Epithelial cell of prostate (primary cell): ENCODE measurements at places on chromosomes 7 and 10.

DNA sequence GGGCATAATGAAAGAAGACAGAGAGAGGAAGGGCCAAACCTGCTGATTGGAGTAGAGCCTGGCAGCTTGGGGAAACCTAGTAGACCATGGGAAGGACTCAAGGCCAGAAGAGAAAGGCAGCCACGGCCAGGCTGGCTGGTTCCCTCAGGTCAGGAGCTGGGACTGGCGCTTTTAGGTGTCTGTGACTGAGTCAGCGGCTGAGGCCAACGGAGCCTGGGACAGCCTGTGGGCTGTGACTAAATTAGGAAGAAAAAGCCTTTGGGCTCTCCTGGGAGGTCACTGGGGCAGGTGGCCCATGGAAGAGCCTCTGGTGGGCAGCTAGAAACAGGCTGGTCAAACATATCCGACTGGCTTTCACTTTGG is 108.9 kb upstream of the PDCD4 start:
- DNase-seq = no peak

DNA sequence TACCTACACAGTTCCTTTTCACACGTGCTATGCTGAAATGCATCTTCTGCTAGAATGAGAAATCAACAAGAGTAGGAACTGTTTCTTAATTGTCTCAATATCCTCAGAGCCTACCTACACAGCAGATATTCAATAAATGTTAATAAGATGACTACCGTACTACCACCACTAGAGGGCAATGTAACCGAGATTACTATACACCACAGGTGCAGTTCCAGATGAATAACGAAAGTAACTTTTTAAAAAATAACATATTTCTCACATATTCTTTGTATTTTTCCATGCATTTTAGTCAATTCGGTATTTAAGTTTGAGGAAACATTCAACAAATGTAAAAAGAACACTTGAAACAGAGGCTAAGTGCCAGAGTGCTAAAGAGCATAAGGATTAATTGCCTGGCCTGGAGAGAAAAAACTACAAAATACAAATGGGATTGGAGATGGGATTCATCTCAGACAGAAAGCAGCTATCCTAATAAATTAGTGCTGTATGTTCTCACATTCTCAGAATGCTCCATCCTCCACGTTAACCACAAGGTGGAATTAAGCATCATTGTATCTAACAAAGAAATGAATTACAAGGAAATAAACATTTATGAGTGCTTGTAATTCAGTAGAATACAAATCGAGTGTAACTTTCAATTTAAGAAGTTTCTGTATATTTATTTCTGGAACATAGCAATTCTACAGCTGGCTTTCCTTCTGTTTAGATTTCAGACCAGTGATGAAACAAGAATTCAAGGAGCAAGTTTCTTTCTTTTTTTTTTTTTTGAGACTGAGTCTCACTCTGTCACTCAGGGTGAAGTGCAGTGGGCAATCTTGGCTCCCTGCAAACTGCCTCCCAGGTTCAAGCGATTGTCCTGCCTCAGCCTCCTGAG is 20.3 kb upstream of the HECTD2 start:
- no peak for DNase-seq

DNA sequence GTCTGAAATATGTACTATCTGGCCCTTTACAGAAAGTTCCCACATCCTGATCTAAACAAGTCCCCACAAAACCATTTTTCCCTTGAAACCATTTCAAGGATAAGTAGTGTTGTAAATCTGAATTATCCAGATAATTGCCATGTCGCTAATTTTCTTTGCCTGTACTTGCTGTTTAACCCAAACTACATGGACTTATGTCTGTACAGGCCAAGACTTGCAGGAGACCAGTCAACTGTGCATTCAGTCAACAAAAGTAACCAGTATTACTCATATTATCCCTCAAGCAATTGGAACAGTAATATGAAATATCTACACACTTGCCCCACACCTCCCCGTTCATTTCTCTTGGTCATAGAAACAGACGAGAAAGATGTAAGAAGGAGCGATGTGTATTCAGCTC is 347.8 kb upstream of the NFE2L3 start:
- DNase-seq = peak; percentile 91

DNA sequence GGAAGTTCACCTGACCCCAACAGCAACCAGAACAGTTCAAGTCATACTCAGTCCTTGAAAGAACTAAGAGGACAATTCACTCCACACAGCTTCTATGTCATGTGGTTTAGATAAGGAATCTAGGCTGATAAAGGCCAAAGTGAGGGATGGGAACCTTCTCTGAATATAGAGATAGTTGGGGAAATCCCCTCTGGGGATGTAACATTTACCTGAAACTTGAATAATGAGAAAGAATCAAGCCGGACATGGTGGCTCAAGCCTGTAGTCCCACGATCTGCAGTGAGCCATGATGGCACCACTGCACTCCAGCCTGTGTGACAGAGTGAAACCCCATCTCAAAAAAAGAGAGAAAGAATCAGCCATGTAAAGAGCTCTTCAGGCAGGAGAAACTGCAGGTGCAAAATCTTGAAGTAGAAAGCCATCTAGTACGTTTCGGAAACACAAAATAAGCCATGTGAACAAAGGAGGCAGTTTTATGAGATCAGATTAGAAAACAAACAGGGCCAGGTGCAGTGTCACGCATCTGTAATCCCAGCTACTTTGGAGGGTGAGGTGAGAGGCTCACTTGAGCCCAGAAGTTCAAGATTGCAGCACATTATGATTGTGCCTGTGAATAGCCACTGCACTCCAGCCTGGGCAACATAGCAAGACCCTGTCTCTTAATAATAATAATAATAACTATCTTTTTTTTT is 4.5 kb upstream of the DNMBP start:
- DNase-seq = no peak

- DNase-seq = no peak
Measured at GRCh38 chr7:151315038-151315655, 26.5 kb upstream of the NUB1 start.

- DNase-seq = no peak
Measured at GRCh38 chr10:20953120-20953519, 56.0 kb upstream of the NEBL start.

DNA sequence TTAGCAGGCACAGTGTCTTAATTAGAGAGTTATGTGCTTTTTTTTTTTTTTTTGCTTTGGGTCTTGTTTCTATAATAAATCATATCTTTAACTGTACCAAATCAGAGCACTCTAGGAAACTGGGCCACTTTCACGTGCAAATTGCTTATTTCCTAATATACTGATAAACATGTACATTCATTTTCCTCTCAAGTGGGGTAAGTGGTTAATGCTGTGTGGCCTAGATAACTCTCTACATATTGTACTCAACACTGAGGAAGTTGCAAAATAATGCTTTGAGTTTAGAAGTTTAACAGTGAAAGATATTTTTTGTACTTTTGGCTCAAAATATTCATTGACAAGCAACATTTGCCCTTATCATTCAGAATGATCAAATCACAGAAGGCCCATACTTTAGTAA is 115.9 kb upstream of the IFRD1 start:
- no peak for DNase-seq

GRCh38 chr7:42127232-42127622 is 109.8 kb downstream of the GLI3 start:
- no peak for DNase-seq

DNA sequence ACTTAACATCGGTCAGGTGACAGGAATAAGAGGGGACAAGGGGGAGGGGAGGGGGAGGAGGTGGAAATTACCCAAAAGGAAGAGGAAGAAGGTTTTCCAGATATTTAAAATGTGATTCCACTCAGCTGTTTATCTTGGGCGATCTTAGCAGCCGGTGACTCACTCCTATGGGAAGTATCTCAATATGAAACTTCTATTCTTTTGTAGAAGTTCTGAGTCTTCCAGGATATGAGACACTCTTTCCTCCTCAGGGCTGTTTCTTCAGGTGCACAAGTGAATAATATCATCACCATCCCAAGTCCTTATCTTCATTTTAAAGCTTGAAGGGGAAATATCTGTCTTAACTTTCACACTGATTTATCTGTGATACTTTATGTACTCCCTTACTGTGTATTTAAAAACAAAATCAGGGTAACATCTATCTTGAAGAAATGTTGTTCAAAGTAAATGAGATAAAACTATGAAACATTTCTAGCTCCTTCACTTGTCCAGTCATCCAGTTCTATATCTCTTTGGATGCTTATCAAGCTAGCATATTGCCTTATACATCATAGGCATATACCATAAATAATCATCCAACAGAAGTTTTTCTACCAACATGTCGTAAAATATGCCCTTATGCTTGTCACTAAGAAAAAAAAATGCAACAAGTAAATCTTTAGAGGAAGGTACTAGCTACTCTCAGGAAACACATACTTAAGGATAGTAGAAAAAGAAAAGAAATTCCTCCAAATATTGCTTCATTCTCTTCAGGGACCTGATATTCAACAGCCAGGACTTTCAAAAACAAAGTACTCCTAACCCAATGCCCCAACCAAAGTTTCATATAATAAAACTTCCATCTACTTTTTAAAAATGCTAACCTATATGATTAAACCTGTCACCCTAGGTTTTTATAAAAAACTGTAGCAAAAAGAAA is 13.7 kb downstream of the DOCK4 start:
- DNase-seq = peak; percentile 69

- no peak for DNase-seq
Measured at GRCh38 chr7:157769526-157770215, 432.9 kb downstream of the DNAJB6 start.

GRCh38 chr7:1419688-1420087 is 39.6 kb downstream of the MICALL2 start:
- DNase-seq = no peak

GRCh38 chr10:74033702-74034101 is 35.8 kb downstream of the VCL start:
- no peak for DNase-seq

GRCh38 chr7:50267525-50268041 is 36.9 kb upstream of the IKZF1 start:
- no peak for DNase-seq

DNA sequence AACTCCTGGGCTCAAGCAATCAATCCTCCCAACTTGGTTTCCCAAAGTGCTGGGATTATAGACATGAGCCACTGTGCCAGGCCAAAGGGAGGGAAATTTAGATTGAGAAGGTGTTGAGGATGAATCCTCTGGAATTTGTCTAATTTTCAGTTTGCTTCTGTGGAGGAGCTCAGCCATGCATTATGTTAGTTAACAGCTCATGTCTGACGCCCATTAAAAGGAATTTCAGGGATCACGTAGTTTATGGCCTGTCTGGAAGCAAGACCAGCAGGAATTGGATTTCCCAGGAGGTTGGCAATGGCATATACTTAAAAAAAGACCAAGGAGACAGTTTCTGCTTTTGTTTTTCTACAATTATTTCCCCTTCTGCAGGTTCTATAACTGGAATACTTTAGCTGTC is 165.7 kb downstream of the OTUD1 start:
- DNase-seq = no peak

- DNase-seq = no peak
Measured at GRCh38 chr10:113933894-113934532, 79.6 kb downstream of the NHLRC2 start.

DNA sequence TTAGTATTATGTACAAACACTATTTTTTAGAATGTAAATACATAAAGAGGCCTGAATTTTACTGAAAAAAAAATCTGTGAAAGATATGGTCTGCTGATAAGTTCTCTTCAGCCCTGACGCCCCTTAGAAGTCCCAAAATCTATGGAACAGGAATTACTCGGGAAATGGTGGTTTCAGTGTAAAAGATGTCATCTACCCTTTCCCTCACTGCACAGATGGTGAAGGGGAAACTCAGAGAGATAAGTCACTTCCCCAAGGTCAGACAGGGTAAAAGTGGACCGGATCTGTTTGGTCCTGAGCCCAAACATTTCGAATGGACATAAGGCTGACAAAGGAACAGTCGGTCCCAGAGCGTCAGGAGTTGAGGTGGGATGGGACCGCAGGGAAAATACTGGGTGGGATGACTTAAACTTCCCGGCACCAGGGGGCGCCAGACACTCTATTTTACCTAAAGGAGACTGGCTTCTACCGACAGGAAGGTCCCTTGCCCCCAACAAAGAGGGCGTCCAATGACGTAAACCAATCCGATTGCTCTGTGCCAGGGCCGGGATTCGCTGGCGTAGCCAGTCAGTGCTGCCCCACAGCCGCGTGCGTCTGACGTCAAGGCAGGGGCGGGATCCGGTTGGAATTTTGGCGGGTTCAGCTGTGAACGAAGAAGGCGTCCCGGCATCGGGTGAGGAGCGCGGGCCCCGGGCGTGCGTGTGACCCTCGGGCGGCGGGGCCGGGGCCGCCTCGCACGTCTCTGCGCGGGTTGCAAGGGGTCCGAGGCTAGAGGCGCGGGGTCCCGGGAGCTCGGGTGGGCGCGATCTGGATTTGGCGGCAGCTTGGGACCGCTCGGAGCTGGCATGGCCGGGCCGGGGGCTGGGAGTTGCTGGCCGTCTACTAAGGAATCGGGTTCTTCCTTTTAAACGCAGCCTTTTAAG is at the start of gene MCM10:
Gene MCM10 (plus strand): TSS at position 625 of the 923 bp plus-strand sequence. CDS start 2,645 bp downstream, outside the sequence.
- DNase-seq = peak; percentile 95

GRCh38 chr10:132207536-132208461 is 21.1 kb downstream of the DPYSL4 start:
- DNase-seq = no peak

DNA sequence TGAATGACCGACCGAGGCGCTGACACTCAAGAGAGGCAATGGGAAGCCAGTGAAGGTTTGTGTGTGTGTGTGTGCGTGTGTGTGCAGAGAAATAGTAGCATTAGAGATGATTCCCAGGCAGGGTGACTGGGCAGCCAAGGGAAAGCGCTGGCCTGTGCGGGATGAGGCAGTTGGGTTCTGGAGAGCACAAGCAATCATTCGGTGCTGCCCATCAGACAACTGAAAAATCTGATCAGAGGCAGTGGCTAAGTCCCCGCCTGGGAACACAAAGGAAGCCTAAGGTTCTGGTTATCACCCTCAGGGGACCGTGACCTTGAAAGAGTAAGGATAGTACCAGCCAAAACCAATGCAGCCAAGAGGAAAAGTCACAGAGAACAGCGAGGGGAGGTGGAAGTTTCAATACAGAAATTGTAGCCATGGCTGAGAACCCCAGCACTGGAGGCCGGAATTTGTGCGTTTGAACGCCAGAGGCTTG is 868 bp upstream of the PDCD4 start:
- DNase-seq = no peak

DNA sequence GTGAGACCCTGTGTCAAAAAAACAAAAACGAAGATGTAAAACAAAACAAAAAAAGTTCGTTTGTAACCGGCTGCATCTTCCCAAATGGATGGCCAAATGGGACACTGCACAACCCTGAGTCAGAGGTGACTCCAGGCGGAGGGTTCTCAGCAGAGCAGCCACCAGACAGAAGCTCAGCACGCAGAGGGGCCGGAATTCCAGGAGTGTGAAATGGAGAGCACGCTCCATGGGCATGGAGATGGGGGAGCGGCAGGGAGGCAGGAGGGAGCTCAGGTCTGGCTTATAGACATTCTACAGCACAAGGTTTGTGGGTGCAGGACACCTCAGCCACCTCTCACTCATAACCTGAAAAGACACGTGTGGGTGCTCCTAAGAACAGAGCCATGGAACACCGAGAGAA is 227.0 kb downstream of the MAD1L1 start:
- no peak for DNase-seq

GRCh38 chr7:30175180-30175579 is 40.4 kb downstream of the MTURN start:
- DNase-seq = no peak

DNA sequence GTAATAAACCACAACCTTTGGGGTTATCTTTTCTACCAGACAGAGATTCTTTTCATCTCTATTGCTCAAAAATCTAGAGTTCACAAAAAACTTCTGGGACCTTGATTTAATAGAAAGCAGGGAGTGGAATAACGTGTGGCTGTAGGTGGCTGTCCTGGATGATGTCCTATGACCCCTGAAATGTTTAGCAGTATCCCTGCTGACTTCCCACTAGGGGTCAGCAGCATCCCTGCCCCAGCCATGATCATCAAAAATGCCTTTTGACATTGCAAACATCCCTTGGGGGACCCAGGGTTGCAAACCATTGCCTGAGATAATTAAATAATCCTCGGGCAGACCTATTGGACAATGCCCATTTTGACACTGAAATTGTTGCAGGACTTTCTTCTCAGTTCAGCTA is 177.1 kb downstream of the USP6NL start:
- no peak for DNase-seq
